ENCODE measurements at places on chromosomes 5 and 9.
A peak's percentile ranks its signal among the peaks of the same experiment; 100 is the strongest.

GRCh38 chr5:5979377-5979760 lies 399.0 kb downstream of the MED10 start:
- DNase-seq = peak; percentile 87

GRCh38 chr5:123708074-123708806 lies 196.3 kb downstream of the CSNK1G3 start:
- no peak for DNase-seq

GRCh38 chr9:71765693-71766092 lies 2.6 kb downstream of the CEMIP2 start:
- DNase-seq = no peak

- DNase-seq = no peak
These were observed 881.1 kb upstream of the DMAC1 start for GRCh38 chr9:8680658-8681057.

GRCh38 chr5:121981254-121981653 lies 19.5 kb downstream of the SRFBP1 start:
- DNase-seq = no peak
